ENCODE measurements at places on chromosomes 11 and 22.
A peak's percentile ranks its signal among the peaks of the same experiment; 100 is the strongest.

GRCh38 chr11:64204464-64204989 is 2.0 kb upstream of the FERMT3 start:
- DNase-seq: peak; percentile 82

DNA sequence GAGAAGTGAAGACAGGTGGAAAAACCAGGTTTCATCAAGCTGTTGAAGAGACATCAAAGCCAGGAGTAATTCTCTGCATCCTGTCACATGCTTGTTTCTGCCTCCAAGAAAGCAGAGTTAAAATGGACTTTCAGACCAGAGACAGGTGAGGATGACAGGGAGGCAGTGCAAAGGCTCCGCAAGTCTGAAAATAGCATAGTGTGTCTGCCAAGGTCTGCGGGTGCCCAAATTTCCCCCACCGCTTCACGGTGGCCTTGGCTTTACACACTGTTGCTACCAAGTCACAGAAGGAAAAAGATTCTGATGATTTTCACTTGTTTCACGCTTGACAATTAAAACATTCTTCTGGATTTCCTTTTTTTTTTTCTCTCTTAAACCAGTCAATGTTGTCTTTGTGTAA is 44.2 kb downstream of the SNX19 start:
- DNase-seq: no peak

- no peak for DNase-seq
Observed at GRCh38 chr11:33665350-33666106, 35.1 kb downstream of the C11orf91 start.

- no peak for DNase-seq
Observed at GRCh38 chr11:2540223-2540991, 95.6 kb downstream of the KCNQ1 start.

DNA sequence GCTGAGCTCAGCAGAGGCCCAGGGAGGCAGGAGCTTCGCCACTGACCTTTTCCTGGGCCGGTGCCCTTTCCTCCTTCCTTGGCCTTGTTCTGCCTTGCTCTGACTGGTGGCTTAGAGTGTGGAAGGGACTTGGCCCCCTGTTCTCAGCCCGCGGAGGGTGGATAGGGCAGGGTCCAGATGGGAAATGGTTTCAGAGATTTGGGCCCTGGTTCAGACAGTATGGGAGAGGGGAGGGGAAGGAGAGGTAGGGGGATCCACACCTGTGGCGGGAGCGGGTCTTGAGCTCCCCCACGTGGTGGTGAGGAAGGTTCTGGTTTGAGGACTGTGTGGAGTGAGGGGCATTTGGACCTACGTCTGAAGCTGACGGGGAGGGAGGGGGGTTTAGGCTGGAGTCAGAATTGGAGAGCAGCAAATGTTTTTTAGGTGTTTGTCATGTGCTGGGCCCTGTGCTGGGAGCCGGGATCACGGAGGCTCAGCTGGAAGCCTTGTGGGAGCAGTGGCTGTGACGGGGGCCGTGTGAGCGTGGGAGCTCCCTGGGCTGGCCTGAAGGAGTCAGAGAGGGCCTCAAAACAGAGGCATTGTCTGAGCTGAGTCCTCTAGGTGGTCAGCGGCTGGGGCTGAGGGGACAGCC is 27.2 kb downstream of the SHANK3 start:
- DNase-seq: no peak
